ENCODE measurements at places on chromosomes 3 and 15. TPM values are rescaled to one million over a fixed set of nuclear protein-coding genes. Genes with fewer than 3 reads are reported as not detected.

GRCh38 chr3:123540285-123540684, 44.6 kb downstream of the HACD2 start:
- DNase-seq = no peak

DNA sequence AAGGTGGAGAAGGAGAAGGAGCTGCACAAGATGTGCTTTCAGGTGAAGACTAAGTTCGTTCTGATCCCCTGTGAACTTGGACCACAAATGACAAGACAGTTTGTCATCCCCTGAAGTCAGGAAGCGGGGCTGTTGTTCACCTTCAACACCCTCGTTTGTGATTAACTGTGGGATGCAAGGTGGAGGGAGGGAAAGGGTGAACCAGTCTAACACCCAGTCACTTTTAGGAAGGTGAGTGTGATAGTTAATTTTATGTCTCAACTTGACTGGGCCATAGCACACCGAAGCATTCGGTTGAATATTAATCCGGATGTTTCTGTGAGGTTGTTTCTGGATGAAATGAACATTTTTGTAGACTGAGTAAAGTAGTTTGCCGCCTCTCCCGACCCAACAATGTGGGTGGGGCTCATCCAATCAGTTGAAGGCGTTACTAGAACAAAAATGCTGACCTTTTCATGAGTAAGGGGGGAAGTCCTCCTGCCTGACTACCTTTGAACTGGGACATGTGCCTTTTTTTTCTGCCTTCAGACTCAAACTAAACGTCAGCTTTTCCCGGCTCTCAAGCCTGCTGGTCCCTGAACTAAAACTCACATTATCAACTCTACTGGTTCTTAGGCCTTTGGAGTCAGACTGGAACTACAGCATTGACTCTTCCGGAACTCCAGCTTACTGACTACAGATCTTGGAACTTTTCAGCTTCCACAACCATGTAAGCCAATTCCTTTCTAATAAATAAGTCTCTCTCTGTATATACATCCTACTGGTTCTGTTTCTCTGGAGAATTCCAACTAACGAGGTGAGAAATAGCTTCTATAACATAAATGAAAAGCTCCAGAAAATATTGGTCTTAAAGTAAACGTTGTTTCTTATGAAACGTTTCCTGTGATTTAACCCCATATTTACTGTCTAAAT, 264.0 kb upstream of the SLITRK3 start:
- DNase-seq = no peak

DNA sequence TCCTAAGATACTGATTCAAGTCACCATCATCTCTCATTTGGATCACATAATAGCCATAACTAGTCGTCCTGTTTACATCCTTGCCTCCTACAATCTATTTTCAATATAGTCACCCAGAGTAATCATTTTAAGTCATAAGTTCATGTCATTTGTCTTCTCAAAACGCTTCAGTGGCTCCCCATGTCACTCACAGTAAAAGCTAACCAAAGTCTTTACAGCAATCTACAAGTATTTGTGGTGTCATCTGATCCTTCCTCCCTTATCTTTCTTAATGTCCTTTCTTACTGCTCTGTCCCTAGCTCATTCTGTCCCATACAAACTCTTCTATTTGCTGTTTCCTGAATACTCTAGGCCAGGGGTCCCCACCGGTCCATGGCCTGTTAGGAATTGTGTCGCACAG, 28.8 kb downstream of the GBE1 start:
- DNase-seq = no peak

DNA sequence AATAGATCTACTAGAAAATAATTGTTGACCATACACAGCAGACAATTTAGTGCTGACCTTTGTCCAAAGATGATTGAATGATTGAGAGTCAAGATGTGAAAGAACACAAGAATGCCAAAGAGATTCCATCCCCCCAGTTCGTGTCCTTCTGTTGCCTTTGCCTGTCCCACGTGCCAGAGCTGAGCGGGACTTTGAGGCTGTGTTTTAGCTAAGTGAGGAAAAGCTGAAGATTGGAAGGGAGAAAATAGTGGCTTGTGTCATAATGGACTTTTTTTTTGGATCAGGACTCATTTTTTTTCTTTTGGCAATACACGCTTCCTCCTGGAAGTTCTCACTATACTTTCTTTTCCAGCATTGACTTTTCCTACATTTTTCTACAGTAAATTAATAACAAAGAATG, 206.6 kb upstream of the MDFIC2 start:
- DNase-seq = no peak

DNA sequence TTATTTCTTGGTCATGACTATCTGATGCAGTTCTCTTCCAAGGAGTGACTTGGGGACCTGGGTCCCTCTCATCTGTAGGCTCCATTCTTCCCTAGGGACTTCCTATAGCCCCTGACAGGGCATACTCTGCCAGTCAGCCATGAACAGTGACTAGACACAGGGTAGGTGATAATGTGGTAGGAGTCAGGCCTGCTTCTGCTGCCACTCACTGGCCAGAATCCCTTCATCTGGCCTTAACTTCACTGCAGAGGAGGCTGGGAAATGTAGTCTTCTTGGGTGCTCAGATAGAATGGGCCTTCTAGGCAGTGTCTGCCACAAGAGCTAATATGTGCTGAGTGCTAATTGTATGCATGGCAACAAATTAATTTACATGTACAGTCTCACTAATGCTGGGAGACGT, 84.5 kb downstream of the CACNA2D3 start:
- no peak for DNase-seq

- no peak for DNase-seq
Measured at GRCh38 chr3:33363113-33363800, 76.9 kb downstream of the UBP1 start.

TIGIT gene
- polyA plus RNA-seq = 0.09 TPM

- DNase-seq = no peak
Measured at GRCh38 chr15:56866803-56867202, 51.6 kb upstream of the TCF12 start.

RHCG gene
- 0.16 TPM for polyA plus RNA-seq

DNA sequence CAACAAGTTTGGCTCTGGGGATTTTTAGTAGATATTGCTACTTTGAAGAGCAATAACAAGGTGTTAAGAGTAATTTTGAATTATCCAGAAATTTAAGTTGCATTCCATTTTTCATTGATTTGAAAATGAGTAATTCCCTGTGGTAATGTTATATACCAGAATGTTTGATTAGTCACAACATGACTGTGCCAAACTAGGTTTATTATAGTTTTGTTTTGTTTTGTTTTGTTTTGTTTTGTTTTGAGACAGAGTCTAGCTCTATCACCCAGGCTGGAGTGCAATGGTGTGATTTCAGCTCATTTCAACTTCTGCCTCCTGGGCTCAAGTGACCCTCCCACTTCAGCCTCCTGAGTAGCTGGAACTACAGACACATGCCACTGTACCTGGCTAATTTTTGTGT, 40.7 kb downstream of the CNOT10 start:
- DNase-seq = no peak

DNA sequence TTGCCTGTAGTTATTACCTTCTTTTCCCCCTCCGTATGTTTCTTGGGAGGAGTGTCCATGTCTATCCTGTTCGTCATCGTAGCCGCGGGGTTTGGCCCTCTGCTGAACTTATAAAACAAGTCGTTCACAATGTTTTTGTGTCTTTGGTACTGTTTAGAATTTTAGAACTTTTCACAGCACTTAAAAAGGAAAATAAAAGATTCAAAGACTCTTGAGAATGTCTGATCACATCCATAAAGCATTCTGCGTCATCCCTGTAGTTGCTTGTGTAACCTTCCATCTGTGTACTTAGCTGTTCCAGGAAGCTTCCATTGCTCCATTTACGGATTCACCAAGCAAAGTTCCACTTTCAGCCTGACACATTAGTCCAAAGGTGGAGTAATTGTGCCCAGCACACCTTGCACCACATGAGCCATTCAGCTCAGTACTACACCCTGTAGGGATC, 677.1 kb upstream of the NR2F2 start:
- no peak for DNase-seq

DLL4 gene
- 8.3 TPM for polyA plus RNA-seq

GRCh38 chr3:186931532-186932280, 1.4 kb downstream of the ST6GAL1 start:
- no peak for DNase-seq

GRCh38 chr3:138474163-138474562, 39.7 kb downstream of the ESYT3 start:
- DNase-seq = no peak

DNA sequence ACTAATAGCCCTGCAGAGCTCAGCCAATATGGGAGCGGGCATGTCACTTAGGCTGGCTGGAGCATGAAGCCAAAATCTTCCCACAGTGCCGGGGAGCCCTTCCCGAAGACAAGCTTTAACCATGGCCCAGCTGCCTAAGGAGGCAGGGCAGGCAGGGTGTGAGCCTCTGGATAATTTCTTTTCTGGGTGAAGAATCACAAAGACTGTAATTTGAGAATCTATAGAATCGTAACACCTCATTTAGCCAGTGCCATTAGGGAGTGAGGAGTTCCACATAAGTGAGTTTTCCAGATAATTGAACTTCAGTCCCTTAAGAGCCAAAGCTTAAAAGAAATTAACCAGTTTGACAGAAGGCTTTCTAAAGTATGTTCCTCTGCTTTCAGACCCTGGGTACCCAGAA, 40.2 kb upstream of the TLE3 start:
- DNase-seq = no peak

- DNase-seq = no peak
Measured at GRCh38 chr3:22318325-22318724, 567.3 kb upstream of the ZNF385D start.

DNA sequence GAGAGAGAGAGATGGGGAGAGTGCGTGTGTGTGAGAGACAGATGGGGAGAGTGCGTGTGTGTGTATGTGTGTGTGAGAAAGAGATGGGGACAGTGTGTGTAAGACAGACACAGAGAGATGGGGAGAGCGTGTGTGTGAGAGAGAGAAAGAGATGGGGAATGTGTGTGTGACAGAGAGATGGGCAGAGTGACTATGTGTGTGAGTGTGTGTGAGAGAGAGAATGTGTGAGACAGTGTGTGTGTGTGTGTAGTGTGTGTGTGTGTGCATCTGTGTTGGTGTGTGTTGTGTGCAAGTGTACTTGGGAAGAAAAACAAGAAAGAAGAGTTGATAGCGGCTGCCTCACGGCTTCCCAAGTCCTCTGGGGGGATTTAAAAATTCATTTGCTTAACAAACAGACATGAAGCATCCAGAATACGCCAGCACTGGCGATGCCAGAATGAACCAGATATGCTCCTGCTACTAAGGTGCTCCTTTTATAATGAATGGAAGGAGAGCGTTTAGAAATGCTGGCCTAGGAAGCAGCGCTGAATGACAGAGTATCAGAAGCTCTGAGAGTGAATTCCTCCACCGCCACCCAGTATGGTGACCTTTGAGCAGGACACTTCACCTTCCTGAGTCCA, 186.1 kb upstream of the TSC22D2 start:
- DNase-seq = no peak

GRCh38 chr15:78065973-78066946, 11.3 kb downstream of the TBC1D2B start:
- DNase-seq = no peak

GRCh38 chr3:48507256-48508061, 3.5 kb upstream of the SHISA5 start:
- no peak for DNase-seq

CDHR4 gene
- polyA plus RNA-seq = 0.12 TPM
